M059J (cell line): ENCODE measurements at places on chromosomes 1 and 21.
A peak's percentile ranks its signal among the peaks of the same experiment; 100 is the strongest.

DNA sequence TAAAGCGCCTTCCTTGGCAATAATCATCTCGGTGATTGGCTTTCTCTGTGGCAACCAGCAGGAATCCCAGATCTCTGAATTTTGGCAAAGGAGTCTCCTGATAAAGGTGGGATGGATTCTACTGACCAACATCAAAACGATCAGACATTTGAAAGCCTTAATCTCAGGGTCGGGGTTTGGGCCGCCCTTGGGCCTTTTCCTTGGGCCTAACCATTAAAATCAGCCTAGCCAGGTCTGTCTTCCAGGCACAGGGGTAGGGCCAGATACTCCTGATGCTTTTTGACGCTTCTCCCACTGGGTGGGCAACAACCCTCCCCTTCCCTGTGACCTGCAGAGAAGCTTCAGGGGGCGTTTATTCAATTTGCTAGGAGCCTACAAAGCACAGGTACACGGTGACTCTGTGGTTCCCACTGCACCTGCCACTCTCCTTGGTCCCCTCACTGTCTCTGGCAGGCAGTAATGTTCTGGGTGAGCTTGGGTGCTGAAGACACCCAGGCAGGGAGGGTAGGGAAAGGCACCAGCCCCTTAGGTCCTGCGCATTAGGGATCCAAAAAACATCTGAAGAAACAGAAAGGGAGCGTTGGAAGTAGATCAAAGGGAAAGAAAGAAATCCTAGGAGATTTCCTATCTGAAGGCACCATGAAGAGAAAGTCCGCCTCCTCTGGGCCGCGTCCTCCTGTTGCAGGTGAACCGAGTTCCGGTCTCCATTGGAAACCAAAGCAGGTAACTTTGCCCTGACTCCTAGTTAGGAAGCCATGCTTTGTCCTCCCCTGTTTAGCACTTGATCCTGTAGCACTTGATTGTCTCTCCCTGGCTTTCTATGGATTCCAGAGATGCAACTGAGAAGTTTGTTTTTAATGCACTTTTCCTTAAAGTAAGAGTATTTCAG, 12.3 kb downstream of the RNU1-2 start:
- DNase-seq, result no peak

DNA sequence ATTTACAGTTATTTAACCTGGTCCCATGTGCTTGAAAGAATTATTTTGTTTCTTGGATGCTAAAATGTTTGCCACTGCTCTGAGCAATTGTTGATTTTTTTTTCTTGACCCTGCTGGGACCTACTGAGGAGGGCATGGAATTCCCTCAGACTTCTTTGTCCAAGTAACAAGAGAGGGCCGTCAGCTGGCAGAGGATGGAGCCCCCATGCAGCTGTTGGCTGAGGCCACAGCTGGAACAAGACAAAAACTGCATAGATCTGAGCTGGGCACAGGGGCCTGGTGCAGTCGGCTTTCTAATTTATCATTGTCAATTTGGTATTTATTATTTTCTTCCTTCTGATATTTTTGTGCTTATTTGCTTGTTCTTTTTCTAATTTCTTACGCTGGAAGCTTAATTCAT, 39.6 kb upstream of the ABCG1 start:
- DNase-seq, result no peak

GRCh38 chr1:48558366-48558765, 86.4 kb upstream of the SPATA6 start:
- no peak for DNase-seq

DNA sequence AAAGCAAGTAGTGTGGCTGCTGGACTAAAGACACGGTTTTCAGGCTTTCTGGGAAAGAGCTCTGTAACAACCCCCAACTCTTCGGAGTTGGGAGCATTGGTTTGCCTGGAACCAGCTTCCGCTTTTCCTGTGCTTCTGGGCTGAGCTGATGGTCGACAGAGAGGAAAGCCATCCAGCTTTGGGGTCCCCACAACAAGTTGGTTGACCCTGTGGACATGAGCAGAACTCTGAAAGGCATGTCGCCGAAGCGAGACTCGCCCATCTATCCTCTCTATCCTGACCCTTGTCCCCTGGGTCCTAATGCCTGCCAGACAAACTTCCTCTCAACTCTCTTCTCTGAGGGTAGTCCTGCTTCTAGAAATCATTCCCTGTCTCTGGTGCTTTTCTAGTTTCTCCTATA, 31.9 kb upstream of the FCGR2A start:
- DNase-seq, result peak; percentile 35

DNA sequence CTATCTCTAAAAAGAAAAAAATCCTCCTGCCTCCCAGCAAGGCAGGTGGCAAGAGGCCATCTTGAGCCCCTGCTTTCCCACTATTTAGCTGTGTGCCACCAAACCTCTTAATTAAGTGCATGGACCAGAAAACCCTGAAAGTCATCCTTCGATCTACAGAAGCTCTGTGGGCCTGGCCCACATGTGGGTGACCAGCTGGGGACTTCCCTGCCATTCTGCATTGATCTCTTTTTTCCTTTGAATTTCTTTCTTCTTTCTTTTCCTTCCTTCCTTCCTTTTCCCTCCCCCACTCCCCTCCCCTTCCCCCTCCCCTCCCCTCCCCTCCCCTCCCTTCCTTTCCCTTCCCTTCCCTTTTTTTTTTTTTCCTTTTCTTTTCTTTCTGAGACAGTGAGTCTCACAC, 38.0 kb downstream of the KIF21B start:
- DNase-seq, result no peak

DNA sequence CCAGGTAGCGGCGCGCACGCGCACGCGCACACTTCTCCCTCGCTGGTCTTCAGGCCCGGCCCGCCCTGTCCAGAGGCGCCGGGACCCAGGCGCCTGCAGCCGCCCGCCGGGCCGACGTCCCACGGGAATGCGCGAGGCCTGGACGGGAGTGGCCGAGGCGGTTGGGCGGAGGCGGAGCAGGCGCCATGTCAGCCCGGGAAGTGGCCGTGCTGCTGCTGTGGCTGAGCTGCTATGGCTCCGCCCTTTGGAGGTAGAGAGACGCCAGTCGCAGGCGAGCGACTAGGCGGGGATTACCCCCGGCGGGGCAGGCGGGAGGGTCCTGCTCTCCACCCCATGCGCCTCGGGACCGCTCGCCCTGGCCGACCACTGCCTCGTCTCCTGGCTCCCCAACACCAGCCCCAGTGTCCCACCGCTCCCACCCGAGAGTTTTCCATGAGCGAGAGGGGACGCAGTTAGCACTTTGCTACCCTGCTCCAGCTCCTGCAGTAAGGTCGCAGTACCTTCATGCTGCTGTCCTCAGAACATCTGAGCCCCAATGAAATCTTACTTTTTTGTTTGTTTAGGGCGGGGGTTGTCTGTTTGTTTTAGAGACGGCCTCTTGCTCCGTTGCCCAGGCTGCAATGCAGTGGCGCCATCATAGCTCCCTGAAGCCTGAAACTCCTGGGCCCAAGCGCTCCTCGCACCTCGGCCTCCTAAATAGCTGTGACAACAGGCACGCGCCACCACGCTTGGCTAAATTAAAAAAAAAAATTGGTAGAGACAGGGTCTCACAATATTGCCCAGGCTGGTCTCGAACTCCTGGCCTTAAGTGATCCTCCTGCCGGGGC, at the start of gene CATSPERE:
Gene CATSPERE (plus strand): TSS at position 29 of the 827 bp plus-strand sequence. CDS start 157 bp downstream, at position 186.
- peak; percentile 77 for DNase-seq

DNA sequence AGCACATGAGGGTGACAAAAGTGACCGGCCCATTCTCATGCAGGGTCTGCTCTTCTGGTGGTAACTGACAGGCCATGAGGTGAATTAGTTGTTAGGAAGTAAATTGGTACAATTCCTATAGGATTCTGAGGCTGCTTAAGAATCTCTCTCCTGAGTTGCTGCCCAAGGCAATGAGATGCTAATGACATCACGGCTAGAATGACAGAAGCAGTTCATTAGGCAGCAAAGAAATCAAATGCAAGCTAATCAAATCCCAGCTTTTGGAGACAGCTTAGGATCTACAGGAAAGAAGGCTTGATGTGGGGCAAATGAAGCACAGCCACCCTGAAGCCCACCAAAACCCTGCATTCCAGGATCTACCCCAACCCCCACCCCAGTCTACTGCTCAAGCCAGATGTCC, 265.2 kb downstream of the ASTN1 start:
- DNase-seq, result no peak

GRCh38 chr1:116769561-116769977, 15.3 kb downstream of the CD2 start:
- peak; percentile 82 for DNase-seq

DNA sequence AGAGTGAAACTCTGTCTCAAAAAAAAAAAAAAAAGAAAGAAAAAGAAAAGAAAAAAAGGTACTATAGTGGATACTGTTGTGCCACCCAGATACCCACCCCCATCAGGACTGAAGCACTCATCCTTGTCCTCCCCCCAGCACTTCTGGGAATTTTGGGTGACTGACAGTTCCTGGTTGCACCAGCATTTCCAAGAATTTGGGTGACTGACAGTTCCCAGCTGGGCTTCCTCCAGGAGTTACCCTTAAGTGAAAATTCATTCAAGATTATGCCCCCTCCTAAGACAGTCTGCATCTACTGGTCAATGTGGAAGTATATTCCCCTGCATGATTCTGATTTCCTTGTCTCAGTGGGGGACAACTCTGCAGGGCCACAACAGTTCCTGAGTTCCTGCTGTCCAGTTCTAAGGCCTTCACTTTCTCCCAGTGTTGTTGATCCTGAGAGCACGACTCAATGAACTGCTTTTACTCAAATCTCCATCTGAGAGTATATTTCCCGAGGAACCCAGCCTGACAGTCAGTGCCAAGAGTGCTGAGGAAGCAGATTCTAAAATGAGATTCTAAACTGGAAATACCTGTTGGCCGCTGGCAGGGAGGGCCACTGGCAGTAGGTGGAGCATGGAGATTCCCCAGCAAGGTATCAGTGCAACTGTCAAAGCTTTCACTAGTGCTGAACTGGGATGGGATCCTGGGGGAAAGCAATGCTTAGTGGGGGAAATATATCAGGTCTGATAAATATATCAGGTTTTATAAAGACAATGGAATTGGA, 18.5 kb downstream of the RIIAD1 start:
- DNase-seq, result no peak

- DNase-seq, result peak; percentile 50
Measured at GRCh38 chr1:113536182-113536780, 146.0 kb downstream of the MAGI3 start.

GRCh38 chr1:76037324-76037723, 37.2 kb upstream of the ST6GALNAC3 start:
- no peak for DNase-seq

GRCh38 chr1:227805606-227806197, 9.8 kb upstream of the PRSS38 start:
- peak; percentile 99 for DNase-seq

DNA sequence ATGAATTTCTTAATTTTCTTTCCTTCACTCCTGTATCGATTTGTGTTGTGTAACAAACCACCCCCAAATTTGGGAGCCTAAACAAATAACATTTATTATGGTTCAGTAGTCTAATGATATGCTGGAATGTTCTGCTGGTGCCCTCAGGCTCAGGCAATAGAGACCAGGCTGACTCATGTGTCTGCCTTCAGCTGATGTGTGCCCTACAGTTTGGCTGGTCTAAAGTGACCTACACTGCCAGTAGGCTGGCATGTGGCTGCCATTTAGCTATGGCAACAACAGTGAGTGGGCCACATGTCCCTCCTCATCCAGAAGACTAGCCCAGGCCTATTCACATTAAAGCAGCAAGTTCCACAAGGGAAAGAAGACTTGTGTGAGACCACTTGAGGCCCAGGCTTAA, 115.8 kb downstream of the PTPRC start:
- peak; percentile 42 for DNase-seq

DNA sequence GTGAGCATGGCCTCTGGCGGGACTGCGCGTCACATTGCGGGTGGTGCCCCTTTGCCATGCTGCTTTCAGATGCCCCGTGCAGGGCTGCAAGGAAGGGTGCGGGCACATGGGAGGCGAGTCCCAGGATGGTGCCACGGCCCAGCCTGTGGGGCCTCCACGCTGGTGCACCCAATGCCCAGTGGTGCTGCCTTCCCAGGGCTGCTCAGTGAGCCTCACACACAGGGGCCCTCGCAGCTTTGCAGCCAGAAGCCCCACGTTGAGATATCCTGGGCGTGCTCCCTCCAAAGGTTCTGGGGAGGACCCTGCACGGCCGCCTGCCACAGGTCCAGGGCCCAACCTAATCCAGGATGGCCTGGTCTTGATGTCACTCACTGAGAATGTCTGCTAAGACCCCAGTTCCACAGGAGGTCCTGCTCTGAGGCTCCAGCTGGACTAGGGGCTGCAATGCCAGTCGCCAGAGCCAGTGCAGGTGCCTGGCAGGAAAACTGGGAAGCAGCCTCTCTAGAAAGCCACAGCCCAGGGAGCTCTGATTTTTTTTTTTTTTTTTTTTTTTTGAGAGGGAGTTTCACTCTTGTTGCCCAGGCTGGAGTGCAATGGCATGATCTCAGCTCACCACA, 34.1 kb upstream of the PRSS38 start:
- DNase-seq, result no peak

DNA sequence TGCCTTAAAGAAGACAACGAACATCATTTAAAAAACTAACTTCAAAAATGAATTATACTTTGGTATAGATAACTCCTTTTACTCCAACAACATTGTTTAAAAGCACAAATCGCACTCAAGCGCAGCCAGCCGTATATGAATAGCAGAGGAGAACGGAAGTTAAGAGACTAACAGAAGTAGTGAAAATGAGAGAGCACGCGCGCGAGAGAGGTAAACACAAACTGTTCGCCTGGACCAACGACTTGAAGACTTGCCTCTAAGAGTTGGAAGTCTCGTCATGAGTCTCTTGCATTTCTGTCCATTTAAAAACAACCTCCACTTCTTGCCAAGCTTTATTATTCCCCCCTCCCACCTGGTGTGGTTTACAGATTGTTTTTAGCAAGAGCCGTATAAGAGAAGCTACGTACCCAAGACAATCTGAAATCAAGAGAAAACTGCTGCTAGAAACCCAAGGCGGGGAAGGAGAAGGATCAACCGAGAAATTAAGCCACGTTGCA, 479 bp downstream of the SELENOF start:
- DNase-seq, result peak; percentile 69

DNA sequence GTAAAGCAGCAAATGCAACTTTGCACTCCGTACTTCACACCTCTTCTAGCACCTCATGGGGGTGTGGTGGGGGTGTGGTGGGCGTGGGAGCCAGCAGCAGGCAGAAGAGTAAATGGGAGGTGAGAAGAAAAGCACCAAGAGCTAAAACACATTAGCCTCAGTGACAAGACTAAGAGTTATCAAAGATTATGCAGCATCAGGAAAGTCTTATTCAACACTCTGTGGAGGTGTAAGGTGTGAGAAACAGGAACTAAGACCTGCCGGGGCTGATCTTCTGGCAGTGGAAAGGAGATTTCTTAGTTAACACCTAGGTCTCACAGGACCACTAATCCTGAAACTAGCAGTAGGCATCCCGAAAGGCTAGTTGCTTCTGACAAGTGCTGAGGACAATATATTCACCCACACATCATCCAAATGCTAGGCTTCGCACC, 9.9 kb downstream of the TGFBR3 start:
- no peak for DNase-seq

GRCh38 chr1:37793773-37794371, at the start of gene MANEAL:
Gene MANEAL, plus strand, starts transcription at chr1:37793847. Its CDS starts 336 bp downstream, at chr1:37794183.
- peak; percentile 45 for DNase-seq
